ENCODE measurements at places on chromosomes 6 and 20. TPM values are rescaled to one million over a fixed set of nuclear protein-coding genes. Genes with fewer than 3 reads are reported as not detected.

DNA sequence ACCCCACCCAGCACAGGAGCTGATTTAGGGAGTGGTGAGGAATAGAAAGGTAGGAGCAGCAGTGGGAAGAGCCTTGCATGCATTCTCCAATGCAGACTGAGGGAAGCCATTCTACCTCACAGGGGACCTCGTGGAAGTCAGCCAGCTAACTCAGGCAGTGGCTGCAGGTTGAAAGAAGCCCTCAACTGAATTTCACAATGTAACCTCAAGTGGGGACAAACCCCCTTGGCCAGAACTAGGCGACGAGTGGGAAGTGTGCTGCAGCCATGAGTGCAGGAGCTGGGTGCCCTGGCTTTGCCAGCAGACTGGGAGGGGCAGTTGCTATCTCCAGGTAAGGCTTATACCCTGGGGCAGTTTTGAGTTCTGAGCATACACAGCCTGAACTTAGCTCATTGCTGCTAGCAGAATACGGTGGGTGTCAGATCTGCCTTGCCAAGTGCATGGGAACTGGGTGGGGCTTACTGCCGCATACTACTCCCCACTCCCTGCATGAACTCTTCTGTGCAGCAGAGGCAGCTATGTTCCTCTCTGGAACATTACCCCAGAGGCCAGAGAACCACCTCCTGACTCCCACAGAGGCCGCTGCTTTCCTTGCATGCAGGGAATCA lies 126.5 kb downstream of the CDK19 start:
- DNase-seq: no peak

The SLC26A8 gene
- 0.84 TPM for total RNA-seq

GRCh38 chr6:4313044-4313686 lies 177.8 kb upstream of the ECI2 start:
- no peak for DNase-seq

DNA sequence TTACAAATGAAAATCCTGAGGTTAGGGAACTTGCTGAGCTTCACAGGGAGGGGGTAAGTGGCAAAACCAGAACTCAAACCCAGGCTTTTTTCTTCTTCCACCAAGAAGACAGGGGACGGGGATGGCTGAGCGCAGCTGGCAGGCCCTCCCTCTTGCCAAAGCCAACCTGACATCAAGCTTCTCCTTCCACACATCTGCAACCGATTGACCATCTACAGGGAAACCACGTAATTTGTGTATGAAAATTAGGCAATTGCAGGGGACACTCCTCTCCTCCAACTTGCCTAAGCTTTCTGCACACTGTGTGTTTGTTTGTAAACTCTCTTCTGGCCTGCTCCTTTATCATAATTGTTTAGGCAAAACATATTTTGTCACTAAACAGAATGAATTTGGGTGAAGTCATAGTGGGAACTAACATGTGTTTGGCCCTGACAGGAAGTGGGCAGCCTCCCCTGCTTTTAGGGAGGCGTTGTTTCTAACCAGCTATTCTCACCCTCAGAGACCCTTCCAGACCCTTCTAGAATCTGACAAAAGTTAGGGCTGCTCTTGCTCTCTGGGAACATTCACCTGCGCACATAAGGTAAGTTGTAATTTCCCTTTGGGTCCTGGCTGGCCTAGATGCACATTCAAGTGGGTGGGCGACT lies 18.9 kb downstream of the ZNF831 start:
- DNase-seq: no peak

The KCNQ5 gene
- not detected for total RNA-seq

The PLG gene
- total RNA-seq: not detected

GRCh38 chr6:158070513-158070912 lies 88.8 kb downstream of the SYNJ2 start:
- no peak for DNase-seq

The SCRT2 gene
- not detected for total RNA-seq

GRCh38 chr6:111562246-111562645 lies 43.4 kb downstream of the TRAF3IP2 start:
- DNase-seq: no peak

- DNase-seq: no peak
Measured at GRCh38 chr6:132698608-132699007, 15.2 kb downstream of the VNN1 start.

DNA sequence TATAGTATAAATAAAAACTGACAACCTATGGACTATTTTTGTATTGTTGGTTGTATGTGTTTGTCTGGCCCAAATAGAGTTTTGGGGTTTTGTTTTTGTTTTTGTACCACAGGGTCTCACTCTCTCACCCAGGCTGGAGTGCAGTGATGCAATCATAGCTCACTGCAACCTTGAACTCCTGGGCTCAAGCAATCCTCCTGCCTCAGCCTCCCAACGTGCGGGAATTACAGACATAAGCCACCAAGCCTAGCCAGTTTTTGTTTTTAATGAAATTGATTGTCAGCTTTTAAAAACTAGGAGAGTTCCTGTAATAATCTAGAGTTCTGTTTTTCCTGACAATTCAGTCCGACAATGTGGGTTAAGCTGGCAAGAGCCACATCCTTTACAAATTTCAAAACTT lies 98.7 kb downstream of the ZMYND8 start:
- DNase-seq: no peak

The DNMT3B gene
- 0.50 TPM for total RNA-seq

DNA sequence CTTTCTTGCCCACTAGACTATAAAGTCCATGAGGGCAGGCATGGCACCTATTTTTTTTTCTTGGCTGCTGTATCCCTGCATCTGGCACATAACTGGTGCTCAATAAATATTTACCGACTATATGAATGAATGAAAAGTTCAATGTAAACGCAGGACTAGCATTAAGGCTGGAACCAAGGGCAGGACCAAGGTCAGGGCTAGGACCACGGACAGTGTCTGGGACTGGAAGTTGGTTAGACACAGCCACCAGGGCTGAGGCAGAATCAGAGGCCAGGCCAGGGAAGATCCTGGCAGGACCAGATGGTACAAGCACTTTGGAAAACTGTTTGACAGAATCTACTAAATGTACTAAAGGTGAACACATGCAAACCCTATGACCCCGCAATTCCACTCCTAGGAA lies 3.7 kb downstream of the TNXB start:
- no peak for DNase-seq

The BANF2 gene
- total RNA-seq: not detected

DNA sequence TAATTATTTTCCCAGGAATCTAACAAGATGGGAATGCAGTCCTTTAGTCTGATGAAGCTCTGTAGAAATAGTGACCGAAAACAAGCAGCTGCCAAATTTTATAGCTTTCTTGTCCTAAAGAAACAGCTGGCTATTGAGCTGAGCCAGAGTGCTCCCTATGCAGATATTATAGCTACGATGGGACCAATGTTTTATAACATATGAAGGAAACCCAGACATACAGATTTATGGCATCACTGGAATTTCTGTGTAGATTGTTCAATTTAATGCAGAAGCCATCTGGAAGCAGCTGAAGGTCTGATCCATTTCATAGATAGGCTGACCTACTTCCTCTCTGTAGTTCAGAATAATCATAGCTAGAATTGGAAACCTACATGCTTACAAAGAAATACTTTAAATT lies 11.8 kb upstream of the SNPH start:
- DNase-seq: no peak

DNA sequence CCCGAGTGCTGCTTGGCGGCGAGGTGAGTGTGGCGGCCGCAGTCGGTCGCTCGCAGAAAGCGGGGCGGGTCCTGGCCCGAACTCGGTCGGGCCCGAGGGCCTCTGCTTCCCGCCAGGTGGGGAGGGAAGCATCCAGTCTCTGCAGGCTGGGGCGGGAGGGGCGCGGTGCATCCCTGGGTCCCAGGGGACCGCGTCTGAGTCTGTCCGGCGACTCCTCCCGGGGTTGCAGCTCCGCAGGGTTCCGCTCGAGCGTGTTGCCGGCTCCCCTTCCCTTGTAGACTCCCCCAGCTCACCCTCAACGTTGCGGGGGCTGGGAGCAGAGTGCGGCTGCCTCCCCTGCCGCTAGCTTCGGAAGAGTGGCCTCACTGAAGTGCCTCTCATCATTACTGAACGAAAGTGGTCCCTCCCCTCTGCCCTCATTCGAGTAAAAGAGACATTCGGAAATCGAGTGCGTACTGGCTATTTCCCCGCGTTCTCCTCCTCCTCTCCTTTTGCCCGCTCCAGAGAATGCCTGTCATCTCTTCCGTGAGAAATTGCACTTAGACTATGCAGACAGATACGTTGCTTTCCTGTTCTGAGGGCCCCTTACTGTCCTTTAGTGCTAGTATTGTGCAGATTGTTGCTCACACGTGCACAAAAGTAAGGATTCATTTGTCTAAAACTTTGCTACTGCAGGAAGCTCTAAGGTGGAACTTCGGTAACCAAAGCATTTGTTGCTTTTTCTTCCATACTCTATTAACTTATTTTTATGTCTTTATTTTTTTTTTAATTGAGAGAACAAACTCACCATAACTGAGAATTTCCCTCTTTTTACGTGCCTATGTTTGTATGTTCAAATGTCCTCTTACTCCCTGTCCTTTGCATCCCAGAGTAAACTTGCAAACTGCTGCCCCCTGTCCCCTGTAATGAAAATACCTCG lies 751 bp downstream of the MAP3K4 start:
- DNase-seq: no peak

DNA sequence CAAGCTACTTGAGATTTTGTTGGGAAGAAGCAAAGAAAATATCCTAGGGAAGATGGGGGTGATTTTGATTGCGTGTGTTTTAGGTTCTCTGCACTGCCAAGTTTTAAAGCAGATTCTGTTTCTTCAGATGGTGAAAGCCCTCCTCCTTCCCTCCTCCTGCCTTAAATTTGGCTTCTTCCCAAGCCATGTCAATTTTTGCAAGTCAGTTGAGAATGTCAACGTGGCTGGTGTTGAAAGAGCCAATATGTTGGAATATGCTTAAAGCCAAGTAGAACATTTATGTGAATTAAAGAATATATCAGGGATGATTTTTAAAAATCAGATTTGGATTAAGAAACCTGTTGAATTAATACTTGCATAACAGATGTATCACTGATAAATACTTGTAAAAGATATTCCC lies 270.8 kb downstream of the ARID1B start:
- no peak for DNase-seq

DNA sequence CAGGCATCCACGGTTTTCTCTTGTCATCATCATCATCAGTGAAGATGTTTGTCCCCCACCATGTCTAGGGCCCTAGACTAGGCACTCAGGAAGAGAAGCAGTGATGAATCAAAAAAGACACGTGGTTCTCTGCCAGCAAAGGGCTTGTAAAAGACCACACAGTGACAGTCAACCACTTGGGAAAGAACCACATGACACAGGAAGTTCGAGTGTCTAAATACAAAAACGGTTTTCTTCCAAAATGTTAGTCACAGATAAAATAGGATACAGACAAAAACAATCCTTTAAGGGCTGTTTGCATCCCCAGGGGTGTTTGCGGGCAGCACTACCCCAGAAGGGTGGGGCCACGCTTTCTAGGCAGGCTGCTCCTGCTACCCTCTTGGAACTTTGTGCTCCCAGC lies 356.8 kb upstream of the AGPAT4 start:
- DNase-seq: no peak

The IL17A gene
- total RNA-seq: not detected

DNA sequence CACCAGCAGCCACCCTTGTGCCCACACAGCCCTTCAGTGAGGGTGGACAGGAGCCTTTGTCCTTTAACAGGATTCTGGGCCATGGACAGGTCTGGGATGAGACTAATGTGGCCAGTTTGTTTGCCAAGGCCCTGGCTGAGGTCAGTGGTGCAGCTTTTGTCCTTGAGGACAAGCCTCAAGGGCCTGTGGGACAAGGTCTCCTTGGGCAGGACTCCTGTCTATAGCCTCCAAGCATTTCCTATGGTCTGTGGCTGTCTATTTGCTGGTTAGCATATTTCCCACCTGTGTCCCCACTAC lies 44.1 kb downstream of the SUN5 start:
- DNase-seq: no peak

DNA sequence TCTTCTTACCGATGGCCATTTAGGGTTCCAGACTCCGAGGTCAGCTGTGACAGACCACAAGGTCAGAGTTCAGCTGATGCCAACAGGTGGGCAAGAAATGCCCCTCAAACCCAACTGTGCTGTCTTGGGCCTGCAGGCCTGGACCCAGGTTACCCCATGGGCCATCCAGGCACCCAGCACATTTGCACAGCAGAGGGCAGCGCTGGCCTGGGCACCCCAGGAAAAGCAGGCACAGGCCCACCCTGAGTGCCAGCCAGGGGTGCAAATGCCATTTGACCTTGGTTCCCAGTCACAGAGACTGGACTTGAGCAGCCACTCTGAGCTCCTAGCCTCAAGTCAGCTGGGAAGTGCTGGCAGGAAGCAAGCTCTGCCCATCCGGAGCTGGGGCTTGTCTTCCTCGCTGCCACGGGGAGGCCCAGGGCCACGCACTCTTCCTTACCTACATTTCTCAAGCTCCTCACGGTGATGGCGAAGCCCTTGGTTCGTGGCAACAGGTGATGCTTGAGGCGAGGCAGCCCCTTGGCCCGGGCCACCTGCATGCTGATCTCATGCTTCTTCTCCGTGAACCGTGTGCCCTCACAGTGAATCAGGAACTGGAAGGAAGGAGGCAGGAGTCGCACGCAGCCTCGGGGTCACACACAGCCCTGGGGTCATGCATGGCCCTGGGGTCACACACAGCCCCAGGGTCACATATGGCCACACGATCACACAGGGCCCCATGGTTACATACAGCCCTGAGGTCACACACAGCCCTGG lies 120.8 kb downstream of the AGPAT4 start:
- DNase-seq: no peak

The PCSK2 gene
- total RNA-seq: not detected

DNA sequence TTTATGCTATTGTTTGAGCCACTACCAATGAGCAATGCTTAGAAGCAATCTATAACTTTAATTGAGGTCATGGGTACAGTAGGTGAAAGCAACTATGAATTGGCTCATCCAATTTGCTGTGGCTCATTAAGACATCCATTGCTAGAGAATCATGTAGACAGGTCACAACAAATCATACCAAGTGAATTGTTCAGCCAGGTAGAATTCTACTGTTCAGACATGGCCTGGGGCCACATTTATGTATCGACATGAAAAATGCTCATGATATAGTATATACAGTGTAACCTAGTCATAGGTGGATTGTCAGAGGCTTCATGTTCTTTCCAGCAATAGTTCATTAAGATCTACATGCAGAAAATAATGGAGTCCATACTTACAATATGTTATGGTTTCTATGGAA lies 633.7 kb upstream of the EYS start:
- no peak for DNase-seq

DNA sequence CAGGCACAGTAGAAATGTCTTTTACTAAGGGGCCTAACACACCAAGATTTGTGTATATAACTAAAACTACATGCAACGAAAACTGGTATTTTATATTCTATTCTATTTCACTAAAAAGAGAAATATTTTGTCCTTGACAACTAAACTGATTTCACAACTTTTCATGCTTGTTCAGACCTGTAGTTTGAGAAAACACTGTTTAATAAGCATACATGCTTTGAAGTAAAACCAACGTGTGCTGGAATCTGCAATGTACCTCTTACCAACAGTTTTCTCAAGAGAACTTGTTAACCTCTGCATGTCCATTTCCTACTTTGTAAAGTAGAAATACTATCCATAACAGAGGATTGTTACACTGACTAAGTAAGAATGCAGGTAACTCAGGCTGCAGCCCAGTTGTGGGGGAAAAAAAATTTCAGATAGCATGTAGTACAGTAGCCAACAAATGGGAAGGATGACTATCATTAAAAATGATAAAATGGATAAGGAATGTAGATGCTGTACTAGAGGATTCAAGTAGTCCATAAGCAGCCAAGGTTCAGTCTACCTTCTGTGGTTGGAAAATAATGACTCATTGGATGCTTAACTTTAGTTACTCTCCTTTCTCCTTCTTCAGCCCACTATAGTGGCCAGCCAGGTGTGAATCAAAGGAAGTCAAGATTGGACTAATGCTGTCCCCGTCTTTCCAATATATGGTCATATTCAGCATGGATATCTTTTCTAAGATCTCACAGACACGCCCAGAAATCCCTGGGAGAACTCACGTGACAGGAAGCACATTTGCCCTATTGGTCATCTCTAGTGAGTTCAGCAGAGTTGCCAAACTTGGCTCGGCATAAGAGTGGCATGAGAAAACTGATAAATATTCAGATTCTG lies 65.2 kb downstream of the HFE start:
- no peak for DNase-seq
